ENCODE measurements at places on chromosomes 3 and 15.

GRCh38 chr15:68334661-68335124 is 57.1 kb downstream of the FEM1B start:
- no peak for DNase-seq

- no peak for DNase-seq
Observed at GRCh38 chr15:101642361-101642760, 9.8 kb downstream of the TM2D3 start.

- DNase-seq, result no peak
Observed at GRCh38 chr3:117669774-117670173, 960.2 kb downstream of the TUSC7 start.

GRCh38 chr15:91897585-91898372 is 44.3 kb downstream of the SLCO3A1 start:
- DNase-seq, result no peak

GRCh38 chr3:142787719-142788118 is 63.9 kb downstream of the TRPC1 start:
- DNase-seq, result no peak

DNA sequence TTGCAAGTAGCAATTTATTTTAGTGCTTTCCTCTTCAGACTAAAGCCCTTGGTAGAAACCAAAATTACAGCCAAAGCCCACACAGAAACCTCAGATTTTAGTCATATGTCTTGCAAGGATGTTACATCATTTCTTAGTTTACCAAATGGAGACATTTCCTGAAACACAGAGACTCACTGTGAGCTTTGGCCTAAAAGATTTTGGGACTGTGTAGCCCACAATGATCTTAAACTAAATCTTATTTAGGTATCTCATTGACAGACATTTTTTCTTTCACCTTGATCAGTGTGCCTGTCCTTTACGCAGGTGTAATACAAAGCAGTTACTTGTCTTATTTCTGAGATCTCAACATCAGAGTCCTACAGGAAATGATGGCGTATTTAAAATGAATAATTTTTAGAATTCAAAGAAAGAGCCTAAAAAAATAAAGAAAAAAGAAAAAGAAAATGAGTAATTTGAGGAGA is 27.8 kb upstream of the AP4E1 start:
- DNase-seq, result no peak

DNA sequence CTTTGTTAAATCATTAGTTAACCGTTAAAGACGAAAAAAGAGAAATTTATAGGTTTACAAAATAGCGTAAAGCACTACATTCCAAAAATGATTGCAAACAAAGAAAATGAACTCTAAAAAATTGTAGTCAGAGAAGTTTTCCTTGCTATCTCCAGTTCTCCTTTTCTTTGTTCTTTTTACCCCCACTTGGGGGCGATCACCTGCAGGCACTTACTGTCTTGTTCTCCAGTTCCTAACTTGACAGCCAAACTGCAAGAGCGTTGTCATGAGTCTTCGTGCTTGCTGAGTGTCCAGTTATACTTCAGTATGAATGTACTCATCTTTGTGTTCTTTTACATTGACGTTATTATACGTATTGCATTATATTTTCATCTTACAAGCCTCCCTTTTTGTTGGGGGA is 54.5 kb downstream of the CHD2 start:
- DNase-seq, result peak; percentile 26

DNA sequence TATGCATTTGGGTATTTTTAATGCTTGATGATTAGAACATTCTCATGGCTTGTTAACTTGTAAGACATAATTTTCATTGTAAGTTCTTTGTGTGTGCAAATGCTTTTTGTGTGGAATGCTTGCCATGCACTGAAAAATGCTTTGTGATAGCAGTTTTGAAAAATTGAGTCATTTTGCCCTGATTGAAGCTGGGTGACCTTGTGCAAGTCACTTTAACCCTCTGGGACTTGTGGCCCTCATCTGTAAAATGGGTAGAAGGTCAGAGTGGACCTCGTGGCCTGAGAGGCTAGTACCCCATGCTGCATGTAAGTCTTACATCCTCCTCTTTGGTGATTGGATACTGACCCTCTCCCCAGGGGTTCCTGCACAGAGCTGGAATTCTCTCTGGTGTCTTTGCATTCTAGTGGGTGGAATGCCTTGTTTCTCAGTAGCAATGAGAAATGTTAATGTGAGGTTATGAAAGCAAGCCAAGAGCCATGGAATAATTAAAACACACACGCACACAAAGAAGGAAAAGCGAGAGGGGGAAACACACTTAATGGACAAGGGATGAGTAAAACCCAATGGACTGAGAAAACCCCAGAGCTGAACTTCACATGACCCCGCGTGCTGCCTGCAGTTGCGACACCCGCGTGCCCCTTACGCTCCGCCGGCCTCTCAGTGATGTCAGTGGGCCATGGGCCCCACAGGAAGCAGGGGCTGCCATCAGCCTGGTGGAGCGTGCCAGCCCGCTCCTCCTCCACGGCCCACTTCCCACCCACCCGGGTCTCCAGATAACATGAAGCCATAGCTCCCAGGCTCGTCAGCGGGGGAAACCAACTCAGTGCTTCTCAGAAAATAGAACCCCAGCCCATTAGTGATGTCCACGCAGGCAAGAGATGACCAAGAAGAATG is 44.0 kb downstream of the SMAD3 start:
- no peak for DNase-seq

GRCh38 chr3:187025254-187025655 is 94.9 kb downstream of the ST6GAL1 start:
- DNase-seq, result peak; percentile 71

DNA sequence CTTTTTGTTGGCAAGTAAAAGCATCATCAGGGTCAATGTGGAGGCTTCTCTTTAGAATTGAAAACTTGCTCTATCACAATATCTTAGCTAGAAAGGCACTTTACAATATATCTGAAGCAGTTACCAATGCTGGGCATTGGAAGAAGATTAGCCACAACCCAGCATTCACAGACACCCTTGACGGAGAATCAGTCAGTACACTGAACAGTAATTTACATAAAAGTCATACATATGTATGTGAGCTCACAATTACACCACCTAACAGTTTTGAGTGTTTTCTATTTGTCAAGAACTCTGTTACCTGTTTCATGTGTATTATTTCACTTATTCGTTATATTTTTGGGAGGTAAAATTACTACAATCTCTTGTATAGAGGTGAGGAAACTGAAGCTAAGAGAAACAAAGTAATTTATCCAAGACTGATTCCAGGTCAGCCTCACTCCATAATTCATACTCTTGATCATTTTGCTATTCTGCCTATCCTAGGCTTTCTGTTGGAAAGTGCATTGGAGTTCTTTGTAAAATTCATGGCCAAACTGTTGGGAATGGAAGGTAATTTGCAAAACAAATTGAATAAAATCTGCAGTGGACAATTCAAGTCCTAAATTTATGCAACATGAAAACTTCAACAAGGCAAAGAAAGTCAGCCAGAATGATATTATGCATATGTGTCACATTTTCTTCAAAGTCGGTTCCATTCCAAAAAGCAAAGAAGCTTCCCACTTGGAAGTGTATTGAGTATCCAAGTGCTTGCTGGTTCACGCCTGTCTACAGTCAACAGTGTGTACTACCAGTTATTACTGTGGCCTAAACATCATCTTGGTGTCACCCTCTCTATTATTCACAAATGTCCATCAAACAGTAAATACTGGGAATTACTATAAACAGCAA is 223.7 kb upstream of the SEMA6D start:
- DNase-seq, result no peak

DNA sequence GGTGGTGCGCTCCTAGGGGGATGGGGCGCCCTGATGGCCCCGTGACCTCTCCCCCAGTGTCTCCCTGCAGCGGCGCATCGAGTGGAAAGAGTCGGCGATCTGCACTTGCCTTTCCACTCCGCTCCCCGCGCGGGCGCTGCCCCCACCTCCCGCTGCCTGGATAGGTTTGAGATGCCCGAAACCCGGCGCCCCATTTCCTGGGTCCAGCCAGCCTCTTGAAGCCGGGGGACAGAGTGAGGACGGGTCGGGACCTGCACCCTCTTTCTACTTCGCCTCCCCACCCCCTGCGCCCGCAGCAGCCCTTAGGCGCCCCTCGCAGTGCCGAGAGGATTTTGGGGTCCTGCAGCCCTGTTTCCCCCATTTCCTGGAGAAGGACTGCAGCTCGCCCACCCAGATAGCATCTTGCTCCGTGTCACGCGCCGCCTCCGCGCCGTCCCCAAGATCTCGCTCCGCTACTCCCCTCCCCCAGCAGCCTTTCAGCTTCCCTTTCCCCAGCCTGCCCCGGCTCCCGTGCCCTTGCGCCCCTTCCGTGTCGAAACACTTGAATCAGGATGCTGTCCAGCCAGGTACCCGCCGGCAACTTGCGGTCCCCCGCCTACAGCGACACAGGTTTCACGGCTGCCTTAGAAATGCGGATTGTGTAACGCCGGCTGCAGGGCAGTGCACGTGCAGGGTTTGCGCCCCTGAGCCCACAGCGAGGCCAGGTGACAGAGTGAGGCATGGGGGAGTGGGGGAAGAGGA is 519 bp downstream of the ABHD6 start:
- DNase-seq, result peak; percentile 53

- no peak for DNase-seq
Observed at GRCh38 chr15:41730543-41730942, 43.7 kb upstream of the MAPKBP1 start.

- no peak for DNase-seq
Observed at GRCh38 chr3:169603661-169604060, 59.9 kb downstream of the MECOM start.

GRCh38 chr3:126927846-126928245 is 55.1 kb upstream of the PLXNA1 start:
- no peak for DNase-seq

GRCh38 chr3:7290077-7290825 is 429.3 kb downstream of the GRM7 start:
- no peak for DNase-seq

GRCh38 chr3:125136515-125136914 is 76.0 kb downstream of the SLC12A8 start:
- no peak for DNase-seq

- no peak for DNase-seq
Observed at GRCh38 chr3:190984502-190985244, 122.2 kb upstream of the GMNC start.

DNA sequence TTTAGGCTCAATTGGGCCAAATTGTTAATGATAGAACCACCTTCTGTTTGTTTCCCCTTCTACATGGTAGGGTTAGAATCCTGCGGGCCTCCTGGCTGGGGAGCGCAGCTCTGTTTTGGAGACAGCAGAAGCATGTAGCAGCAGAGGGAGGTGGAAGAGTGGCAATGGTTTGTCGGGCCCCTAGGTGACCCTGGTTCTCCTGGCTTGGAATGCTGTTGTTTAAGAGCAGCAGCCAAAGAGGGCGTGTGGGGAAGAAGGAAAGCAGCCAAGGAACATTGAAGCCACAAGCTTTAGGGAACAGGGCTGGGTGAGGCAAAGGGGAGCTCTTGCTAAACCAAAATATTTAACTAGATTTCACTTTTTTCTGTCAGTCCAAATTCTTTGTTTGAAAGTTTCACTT is 213.7 kb upstream of the NR2E3 start:
- DNase-seq, result no peak

- no peak for DNase-seq
Observed at GRCh38 chr3:10600296-10600714, 94.9 kb upstream of the ATP2B2 start.

- no peak for DNase-seq
Observed at GRCh38 chr3:38360345-38360744, 13.8 kb downstream of the XYLB start.

DNA sequence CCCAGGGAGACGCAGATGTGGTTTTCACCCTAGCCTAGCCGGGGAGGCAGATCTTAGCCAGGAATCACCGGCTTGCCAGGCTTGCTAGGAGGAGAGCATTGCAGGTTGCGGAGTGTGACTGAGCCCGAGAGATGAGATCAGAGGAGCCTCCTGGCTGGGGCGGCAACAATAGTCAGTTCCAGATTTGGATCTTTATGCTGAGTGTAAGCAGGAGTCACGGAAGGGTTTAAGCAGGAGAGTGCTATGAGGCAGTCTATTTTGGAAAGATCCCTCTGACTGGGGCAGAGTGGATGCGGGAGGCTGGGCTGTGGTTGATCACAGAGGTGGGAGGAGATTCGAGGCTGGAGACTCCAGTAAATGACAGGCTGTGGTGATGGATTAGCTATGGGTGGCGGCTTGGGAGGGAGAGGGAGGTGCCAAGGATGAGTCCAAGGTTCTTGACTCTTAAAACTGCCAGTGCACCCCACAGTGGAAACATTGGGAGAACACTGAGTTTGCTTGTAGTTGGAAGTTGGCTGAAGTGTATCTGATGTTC is 10.4 kb upstream of the BAHD1 start:
- no peak for DNase-seq

DNA sequence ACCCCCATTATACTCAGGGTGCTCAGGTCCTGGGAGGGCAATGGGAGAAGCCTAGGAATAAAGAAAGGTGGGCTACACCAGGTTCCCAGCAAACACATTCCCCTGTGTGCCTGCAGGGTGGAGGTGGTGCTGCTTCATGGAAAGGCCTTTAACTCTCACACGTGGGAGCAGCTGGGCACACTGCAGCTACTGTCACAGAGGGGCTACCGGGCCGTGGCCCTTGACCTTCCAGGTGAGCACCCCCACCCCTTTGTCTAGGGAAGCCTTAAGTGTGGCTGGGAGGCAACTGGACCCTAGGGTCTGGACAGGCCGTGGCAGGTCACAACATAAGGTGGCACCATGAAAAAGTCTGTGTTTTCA is 3.3 kb downstream of the ABHD14A start:
- DNase-seq, result no peak

DNA sequence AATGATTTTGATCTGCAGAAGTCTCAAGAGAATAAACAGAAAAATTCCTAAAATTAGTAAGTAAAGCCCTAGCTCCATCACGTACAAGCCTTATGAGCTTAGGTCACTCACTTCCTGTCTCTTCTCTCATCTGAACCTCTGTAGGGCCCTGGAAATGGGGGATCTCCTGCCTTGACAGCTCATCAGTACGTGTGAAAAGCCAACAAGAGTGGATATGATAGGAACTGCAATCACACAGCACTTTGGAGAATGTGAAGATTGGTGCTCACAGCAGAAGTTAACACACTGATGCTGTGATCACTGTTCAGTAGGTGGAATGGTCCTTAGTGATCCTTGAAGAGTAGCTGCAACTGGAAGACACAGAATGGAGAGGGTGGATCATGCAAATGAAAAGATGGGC is 27.8 kb upstream of the ALDH1L1 start:
- DNase-seq, result no peak

DNA sequence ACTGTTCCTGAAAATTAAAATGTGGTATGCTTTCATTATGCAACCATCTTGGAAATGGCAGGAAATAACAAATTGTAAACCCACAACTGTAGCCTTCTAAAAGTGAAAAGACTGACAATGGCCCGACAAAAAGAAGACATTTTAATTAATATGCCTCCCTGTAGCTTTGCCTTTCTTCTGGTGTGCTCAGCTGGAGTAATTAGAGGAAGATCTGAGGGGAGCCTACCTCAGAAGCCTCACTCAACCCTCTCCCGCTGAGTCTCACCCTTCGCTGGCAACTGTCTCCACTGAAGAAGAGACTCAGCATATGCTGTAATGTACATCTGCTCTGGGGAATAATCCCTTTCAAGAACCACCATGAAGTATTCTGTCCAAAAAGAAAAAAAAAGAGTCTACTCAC is 104.7 kb upstream of the SETMAR start:
- no peak for DNase-seq

- no peak for DNase-seq
Observed at GRCh38 chr15:31349233-31350141, 22.9 kb downstream of the KLF13 start.

All from activated CD4-positive, alpha-beta memory T cell treated with anti-CD3 and anti-CD28 coated beads for 36 hours (primary cell).